GM12864 (cell line): ENCODE measurements at places on chromosomes 6 and 20.

GRCh38 chr6:132316970-132317369 lies 84.3 kb downstream of the MOXD1 start:
- DNase-seq: no peak

GRCh38 chr6:33683576-33684427 lies 27.7 kb downstream of the UQCC2 start:
- no peak for DNase-seq

- no peak for DNase-seq
Measured at GRCh38 chr6:136609873-136610706, 59.9 kb upstream of the MAP7 start.

DNA sequence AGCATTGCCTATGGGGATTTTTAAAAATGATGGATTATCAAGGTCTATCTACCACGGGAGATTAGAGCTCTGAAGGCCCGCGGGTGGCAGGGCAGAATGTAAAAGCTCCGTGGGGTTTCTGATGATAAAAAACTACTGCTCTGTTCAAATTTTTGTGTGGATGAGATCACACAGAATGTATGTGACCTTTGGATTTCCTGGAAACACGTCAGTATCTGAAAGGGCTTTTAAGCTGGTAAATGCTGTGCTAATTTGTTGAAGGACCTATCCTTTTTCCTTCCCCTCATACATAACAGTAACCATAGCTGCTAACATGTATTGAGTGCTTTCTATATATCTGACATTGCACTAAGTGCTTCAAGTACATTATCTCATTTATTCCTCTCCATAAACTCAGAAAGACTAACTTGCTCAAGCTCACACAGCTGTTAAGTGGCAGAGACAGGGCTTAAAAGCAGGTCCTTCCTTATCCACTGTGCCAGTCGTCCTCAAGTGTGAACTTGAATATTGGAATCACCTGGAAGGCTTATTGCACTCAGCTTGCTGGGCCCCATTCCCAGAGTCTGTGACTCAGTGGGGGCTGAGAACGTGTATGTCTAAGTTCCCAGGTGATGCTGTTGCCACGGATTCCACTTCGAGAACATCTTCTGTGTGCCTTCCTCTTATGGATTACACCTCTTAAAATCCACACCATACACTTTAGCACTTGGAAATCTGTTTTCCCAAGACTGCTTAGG lies 1.9 kb upstream of the TMEM242 start:
- DNase-seq: no peak

- DNase-seq: no peak
Measured at GRCh38 chr20:44279228-44279627, 31.8 kb downstream of the FITM2 start.

- DNase-seq: no peak
Measured at GRCh38 chr6:135506270-135506997, 8.9 kb upstream of the AHI1 start.
